ENCODE measurements at places on chromosomes 2 and 18.

- no peak for DNase-seq
These were observed 19.4 kb upstream of the PRLH start for GRCh38 chr2:237546876-237547395.

- DNase-seq, result no peak
These were observed 6.9 kb upstream of the CTIF start for GRCh38 chr18:48531908-48532307.

- DNase-seq, result no peak
These were observed 1184.9 kb upstream of the ACVR2A start for GRCh38 chr2:146659976-146660375.

DNA sequence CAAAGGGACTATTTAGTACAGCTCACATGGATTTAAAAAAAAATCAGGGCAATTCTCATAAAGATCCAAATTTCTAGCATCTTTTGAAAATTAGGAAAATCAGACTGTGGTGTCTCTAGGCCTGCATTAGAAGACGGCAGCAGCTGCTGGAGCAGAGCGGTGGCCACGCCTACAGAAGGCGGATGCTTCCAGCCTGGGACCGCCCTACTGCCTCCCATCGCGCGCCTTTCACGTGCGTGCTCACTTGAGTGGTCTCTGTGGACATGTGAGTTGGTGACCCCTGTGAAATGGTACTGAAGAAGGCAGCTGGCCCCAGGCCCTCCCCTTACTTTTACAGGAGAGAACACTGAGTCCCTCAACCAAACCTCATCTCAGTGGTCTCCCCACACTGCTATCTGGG is 15.2 kb upstream of the ZFP36L2 start:
- DNase-seq, result no peak

DNA sequence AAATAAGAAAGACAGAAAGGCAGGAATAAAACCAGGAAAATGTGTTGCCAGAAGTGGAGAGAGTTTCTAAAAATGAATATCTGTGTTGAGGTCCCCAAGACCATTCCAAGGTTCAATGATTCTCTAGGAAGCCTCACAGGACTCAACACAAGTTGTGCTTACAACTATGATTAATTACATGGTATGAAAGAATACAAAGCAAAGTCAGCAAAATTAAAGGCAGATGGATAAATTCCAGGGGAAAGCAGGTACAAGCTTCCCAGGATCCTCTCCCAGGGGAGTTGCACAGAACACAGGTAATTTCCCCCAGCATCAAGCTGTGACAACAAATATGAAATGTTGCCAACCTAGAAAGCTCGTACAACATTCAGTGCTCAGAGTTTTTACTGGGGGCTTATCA is 154.4 kb upstream of the HNMT start:
- no peak for DNase-seq

DNA sequence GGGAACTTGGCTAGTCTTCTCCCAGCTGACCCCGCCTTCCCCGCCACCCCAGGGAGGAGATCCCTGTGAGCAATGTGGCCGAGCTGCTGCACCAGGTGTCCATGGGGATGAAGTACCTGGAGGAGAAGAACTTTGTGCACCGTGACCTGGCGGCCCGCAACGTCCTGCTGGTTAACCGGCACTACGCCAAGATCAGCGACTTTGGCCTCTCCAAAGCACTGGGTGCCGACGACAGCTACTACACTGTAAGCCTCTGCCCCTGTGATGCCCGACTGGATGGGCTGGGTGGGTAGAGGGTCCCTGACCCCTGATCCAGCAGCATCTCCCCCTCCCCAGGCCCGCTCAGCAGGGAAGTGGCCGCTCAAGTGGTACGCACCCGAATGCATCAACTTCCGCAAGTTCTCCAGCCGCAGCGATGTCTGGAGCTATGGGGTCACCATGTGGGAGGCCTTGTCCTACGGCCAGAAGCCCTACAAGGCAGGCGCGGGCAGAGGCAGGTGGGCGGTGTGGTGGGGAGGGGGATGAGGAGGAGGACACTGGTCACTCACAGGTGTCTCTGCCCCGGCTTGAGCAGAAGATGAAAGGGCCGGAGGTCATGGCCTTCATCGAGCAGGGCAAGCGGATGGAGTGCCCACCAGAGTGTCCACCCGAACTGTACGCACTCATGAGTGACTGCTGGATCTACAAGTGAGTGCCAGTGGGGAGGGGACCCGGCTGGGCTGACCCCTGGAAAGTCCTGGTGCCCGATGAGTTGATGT is 24.2 kb downstream of the ZAP70 start:
- DNase-seq, result peak; percentile 5

DNA sequence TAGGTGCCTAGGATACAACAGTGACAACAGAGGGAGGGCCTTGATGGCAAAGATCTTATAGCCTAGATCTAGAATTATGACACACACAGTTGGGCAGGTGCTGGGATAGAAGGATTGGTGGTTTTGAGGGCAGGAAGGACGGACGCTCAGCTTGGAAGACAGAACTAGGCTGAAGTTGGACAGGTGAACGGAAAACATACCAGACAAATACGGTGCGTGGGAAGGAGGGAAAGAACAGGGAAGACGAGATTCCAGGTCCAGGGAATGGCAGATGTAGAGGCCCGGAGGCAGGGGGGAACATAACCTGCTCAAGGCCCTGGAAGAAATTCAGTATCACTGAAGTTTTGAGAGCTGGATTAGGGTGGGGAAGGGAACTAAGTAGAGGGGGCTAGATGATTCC is 40.8 kb downstream of the CRACDL start:
- no peak for DNase-seq

DNA sequence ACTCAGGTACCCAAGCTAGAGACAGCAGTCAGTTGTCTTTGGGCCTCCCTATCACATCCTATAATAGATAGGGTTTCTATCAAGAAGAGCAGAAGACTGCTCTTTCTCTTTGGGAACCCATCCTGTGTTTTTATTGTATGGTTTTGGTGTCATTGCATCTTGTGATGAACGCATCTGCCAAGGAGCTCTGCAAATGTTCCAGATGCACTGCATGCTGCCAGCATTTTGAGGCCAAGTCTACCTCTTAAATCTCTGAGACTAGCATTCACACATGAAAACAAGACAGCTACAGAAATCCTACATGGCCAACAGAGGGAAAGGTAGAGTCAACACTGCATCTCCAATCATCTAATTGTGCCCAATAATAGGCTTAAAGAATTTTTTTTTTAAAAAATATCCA is 14.0 kb downstream of the SEMA4F start:
- DNase-seq, result no peak

GRCh38 chr2:238999291-238999741 is 151.4 kb downstream of the TWIST2 start:
- no peak for DNase-seq

DNA sequence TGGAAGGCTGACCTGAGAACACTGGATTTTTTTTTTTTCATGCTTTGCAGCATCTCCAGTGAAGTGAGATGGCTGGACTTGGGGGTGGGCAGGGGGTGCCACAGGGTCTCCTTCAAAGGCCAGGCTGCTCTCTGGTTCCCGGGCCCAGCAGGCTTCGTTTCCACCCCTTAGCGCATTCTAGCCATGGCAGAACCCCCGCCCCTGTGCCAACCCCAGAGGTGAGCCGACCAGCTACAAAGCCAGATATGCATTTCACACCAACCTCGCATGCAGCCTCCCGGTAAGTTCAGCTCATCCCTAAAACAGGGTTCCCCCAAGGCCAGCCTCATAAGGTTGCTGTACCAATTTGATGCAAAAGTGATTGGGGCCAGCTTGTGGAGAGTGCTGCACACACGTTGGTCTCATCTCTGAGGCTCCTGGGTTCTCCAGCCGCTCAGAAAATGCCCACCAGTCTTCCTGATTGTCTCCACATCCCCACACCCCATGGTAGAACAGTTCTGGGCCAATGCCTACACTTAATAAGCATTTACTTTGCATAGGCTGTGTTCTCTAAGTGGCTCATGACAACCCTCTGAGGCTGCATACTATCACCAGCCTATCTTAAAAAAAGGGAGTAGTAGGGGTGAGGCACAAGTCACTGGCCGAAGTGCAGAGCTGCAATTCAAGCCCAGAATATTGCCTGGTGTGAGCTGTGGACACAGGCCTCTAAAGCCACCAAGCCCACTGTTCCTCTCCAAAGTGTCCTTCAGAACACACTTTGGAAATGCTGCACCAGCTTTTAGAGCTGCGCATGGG is 23.3 kb downstream of the SMAD7 start:
- no peak for DNase-seq

- DNase-seq, result no peak
These were observed 142.5 kb downstream of the NCK2 start for GRCh38 chr2:105887256-105887655.

DNA sequence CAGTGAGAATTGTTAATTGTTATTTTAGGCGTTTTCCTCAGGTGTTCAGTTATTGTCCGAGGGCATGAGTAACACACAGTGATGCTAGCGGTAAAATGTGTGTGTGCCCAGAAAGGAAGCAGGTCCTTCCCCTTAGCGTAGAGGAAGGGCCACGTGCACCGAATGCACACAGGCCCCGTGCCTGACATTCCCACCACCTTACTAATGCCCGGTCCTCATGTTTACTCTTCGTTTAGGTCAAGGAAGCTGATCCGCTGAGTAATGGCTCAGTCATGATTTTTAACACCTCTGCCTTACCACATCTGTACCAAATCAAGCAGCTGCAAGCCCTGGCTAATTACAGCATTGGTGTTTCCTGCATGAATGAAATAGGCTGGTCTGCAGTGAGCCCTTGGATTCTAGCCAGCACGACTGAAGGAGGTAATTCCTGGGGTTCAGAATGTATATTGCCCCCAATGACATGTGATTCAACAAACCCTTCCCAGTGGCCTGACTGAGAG is 76.7 kb downstream of the MERTK start:
- no peak for DNase-seq

DNA sequence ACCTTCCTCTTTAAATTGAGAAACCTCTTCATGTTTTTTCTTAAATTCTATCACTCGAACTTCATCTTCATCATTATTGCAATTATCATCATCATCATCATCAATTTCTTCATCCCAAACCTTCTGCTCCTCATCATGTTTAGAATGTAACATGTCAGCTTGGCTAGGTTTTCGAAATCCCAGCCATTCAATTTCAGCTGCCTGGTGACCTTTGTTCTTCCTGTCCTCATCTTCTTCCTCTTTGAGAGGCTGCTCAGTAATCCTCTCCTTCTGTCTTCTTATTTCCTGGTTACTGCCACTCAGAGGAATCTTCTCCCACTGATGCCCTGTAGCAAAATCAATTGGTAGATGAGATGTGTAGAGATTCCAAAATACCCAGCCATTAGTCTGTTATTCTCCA is 4.2 kb downstream of the ERMN start:
- DNase-seq, result no peak

Measured in CD4-positive, alpha-beta T cell treated with Interleukin-15 for 1 hour (primary cell).